ENCODE measurements at places on chromosomes 12 and 14.

GRCh38 chr14:39734306-39734705, 302.1 kb upstream of the FBXO33 start:
- no peak for DNase-seq

DNA sequence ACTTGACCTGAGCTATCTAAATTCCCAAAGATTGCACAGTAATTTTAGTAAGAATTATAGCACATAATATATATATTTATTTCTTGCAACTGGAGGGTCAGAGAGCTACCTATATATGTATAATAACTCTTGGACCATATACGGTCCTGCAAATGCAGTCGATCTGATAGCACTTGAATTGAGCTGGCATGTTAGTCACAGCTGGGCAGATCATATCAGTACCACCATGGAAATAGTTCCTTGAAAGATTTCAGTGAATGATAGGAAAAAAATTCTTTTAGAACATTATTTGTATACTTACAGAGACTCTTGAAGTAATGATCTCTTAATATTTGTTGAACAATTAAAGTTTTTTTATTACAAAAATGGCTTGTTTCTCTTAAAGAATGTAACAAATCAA, 94.5 kb upstream of the MON2 start:
- DNase-seq, result no peak

DNA sequence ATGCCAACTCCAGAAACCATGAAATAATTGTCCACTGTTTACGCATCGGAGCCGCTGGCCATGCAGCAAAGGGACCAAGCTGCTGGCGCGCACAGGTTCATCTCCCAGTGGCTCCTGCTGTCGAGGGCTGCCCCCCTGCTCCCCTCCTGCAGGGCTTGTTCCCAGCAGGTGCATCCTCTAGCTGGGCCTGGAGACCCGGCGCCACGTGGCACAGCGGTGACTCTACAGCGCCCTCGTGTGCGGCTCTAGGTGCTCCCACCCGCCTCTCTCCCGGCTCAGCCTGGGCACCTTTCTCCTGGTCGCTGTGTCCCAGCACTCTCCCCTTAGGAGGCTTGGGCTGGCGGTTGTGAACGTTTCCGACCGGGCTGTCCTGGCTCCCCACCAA, 37.5 kb upstream of the INF2 start:
- DNase-seq, result no peak

- no peak for DNase-seq
Measured at GRCh38 chr14:64649383-64649998, 54.7 kb upstream of the PLEKHG3 start.

GRCh38 chr14:56996721-56997399, 186.6 kb upstream of the OTX2 start:
- no peak for DNase-seq

GRCh38 chr12:46794593-46795190, 31.1 kb downstream of the SLC38A4 start:
- DNase-seq, result no peak

DNA sequence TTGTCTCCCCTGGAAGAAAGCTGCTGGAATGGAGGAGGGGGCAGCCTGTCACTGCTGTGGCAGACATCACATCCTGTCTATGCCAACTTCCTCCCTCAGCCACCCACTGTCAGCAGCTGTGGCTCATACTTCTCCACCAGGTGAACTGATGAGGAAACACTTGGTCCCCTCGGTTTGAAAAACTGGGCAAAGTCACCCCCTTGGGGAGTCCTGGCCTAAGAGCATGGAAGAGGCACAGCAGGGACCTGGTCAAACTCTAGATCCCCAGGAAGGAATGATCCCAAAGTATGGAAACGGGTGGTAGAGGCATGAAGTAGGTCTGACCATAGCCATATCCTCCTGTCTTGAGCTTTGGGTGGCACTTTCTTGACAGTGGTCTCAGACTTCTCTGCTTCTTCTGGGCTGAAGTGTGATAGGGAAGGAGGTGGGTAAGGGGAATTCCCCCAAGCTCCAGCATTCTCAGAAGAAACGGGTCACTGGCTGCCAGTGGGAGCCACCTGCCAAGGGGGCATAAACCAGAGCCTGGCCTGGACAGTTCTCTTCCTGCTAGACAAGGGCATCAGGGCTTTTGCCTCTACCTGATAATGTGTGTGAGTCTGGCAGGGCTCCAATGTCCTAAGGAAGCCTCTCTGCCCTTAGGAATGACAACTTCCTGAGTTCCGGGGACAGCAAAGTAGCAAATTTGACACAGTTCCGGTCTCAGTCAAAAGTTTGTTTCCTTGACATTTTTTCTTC, 36.0 kb downstream of the FMNL3 start:
- peak; percentile 80 for DNase-seq

DNA sequence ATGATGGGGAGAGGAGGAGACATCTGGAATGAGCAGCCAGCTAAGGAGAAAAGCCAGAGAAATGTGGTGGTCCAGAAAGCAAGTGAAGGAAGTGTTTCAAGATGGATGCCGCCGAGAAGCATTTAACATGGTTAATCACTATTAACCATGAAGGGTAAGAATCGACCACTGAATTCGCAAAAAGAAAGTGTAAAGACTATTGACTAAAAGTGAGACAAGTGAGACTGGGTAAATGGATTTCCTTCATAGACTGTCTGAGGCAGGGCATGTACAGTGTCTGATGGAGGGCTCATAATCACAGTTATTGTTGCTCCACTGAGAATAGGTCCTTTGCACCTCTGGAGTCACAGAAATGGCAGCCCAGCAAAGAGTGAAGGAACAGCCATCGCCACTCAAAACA, 25.3 kb upstream of the CLMN start:
- no peak for DNase-seq

DNA sequence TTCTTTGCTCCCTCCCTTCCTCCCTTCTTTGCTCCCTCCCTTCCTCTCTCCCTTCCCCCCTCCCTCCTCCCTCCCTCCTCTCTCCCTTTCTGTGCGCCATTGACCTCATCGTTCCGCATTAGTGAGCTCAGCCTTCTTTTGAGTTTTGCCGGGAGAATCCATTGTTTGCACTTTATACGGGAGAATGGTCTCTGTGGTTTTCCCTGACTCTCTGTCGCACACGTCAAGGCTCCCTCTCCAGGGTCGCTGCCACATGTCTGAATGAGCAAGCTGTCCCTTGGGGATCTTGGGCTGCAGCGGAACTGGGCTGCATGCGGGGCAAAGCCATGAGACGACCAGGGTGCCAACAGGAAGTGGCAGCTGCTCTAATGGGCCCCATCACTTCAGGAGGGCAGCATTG, 118.5 kb downstream of the GLT1D1 start:
- DNase-seq, result no peak

DNA sequence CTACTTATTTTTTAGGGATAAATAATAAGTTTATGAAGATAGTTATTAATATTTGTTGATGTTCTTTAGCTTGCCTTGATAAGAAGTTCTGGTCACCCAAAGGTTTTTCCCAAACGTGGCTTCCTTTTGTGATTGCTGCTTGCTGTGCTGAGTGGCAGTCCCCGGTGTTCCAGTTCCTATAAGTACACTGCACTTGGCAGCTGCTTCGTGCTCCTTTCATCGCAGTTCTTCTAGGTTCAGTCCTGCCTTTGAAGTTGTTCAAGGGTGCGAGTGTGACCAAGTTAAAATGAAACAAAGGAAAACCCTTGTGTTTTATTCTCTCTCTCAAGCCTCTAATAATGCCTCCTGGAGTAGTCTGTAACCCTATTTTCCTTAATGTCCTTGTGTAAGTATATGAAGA, 128.5 kb upstream of the ATF1 start:
- no peak for DNase-seq

- no peak for DNase-seq
Measured at GRCh38 chr14:100075681-100076080, 10.5 kb downstream of the EVL start.

DNA sequence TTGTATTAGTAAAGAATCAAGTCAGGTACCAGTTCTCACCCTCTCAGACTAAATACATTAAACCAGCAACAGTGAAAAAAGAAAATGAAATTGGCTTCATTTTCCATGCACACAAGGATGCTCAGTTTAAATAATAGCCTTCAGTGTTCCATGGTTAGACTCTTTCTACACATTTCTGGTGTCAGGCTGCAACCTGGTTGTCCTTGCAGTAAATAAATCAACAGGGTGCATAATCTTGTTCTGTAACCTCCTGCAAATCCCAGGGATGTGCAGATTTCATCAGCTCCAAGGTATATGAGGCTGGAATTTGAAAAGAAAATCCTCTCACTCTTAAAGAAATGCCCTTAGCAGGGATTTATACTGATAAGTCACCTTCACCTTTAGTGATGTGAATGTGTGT, 46.7 kb upstream of the BTG1 start:
- DNase-seq, result no peak

Measured in CD4-positive, alpha-beta T cell treated with Interferon alpha-2 for 1 hour (primary cell).